ENCODE measurements at places on chromosomes 4 and X. TPM values are rescaled to one million over a fixed set of nuclear protein-coding genes. Genes with fewer than 3 reads are reported as not detected.

DNA sequence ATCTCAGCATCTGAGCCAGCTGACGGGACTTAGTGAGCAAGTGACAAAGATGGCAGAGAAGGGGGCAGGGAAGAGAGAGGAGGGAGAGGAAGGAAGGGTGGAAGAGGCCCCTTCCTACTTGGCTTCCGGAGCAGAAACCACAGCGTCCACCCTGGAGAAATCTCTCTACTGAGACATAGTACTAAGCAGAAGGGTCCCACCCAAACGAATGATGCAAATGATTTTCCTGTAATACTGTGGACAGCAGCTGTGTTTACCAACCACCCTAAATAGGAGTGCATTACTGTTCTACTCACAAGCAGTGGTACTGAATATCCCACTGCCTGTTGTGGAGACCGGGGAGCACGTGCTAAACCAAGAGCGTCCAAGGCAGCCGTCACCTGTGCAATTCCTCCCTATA lies 29.4 kb downstream of the DTHD1 start:
- no peak for DNase-seq

Gene STAP1
- total RNA-seq: not detected

Gene NHSL2
- total RNA-seq: 0.78 TPM

GRCh38 chrX:136630881-136631280 lies 17.1 kb upstream of the CD40LG start:
- DNase-seq: no peak
